Fibroblast of skin of abdomen (primary cell): ENCODE measurements at places on chromosomes 11 and 22.

DNA sequence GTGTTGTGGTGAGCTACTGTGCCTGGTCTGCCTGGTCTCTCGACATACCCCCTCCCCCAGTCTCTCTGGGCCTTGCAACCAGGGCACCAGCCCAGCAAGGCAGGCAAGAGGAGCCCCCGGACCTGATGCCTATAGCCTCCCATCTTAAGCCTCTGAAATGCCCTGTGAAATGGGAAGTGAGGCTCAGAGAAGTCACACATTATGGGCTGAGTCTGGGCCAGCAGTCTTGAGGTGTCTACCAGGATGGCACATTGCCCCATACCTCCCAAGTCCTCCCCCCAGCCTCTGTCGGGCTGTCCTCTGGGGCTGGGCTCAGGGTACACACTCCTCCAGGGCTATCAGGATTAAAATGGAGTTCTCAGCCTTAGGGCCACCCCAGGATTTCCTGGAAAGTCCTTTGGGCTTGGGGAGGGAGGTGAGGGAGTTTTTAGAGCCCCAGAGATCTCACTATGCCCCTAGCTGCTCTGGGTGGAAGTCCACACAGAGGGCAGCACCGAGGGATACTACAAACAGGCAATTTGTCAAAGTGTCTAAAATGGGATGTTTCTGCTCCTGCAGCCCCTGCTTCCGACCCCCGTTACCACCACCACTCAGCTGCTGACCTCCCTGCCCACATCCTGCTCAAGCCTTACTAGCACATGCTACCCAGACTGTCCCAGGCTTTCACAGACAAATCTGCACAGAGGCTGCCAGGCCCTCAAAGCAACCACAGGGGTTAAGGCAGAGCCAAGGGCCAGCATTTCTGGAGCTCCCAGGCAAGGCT lies 3.1 kb upstream of the SH3BP1 start:
- peak; percentile 32 for DNase-seq

- DNase-seq: no peak
These were observed 22.2 kb upstream of the ACR start for GRCh38 chr22:50715776-50716175.

GRCh38 chr22:26264162-26264561 lies 94.9 kb downstream of the SEZ6L start:
- DNase-seq: no peak

DNA sequence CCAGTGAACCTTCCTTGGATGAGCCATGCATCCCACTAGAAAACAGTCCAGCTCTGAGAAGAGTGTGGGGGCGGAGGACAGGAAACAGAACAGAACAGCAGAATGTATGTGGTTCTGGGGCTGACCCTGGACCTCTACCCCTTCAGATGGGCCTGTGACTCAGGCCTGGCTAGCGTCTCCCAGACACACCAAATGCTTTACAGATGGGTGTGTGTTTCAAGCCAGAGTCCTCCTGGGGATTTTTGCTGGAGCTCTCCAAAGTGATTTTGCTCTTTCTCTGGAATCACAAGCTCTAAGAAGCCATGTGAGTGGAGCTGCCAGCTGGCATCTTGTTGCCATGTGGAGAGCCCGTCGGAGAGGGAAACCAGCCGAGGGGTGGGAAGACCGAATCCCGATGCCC lies 13.2 kb upstream of the C1QTNF4 start:
- peak; percentile 90 for DNase-seq

DNA sequence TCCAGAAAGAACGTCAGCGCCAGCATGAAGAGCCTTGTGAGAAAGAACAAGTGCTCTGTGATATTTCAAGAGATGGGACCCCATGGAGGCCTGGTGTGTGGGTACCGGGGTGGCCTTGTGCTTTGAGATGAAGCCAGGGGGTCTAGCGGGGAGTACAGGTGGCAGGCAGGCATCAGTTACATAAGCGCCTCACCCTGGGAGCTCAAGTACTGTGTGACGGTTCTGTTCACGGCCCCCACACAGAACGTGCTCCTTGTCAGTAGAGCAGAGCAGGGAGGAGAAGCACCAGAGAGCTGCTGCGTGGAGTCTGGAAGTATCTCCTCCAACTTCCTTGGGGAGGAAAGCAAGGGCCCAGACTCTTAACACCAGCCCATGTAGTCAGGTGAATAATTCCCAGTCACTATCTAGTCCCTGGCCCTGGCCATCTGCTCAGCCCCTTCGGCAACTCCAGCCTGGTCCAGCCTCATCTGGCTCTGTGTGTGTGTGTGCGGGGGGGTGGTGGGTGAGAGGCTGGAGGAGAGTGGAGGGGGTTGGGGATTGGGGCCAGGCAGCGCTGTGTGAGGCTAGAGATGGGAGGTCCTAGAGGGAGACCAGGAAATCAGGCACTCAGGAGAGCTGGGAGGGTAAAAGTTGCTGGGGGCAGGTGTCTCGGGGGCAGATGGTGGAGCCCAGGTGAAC lies 32.4 kb downstream of the MCM5 start:
- DNase-seq: no peak

DNA sequence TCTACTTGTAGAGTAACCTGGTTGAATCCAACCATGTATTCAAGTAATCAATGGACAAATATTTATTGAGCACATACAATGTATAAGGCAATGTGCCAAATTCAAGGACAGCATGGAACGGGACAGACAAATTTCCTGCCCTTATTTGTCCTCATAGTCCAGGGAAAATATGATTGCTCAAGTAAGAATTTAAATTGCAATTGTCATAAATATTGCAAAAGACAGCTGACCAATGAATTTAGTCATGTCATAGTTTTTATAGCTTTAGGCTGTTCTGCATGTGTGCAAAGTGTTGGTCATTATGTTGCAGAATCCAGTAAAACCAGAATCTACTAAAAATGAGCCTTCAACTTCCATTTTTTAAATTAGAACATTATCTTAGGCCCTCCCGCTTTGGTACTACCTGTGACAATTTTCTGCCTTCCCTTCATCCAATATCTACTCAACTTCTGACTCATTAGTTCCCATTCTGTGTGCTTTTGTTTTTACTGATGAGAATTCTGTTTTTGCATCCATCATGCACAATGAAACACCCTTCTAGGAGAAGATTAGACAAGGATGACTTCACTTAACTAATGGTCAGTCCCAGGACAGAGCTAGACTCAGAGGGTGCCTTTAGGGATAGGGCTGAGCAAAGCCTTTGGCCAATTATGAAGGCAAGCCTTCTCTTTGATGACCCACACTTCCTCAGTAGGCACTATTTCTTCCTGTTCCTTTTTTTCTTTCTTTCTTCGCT lies 45.8 kb upstream of the FIBIN start:
- DNase-seq: peak; percentile 66

GRCh38 chr22:45677063-45677462 lies 5.4 kb downstream of the ATXN10 start:
- DNase-seq: no peak

DNA sequence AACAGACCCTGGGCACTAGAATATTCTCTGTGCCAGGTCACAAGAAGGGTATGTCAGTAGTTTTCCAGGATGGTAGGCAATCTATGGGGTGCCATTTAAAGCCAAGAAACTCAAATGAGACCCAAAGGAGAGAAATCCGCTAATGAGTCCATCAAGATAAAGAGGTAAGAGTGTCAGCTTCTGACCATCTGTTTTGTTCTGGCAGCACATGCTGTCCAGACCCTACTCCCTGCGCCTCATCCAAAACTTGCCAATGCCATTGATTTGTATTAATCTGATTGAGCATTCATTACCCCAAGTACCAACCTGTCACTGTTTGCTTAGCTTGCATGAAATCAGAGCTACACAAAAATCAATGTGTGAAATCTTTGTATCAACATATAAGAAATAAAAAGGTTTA lies 229.0 kb downstream of the BLID start:
- no peak for DNase-seq

DNA sequence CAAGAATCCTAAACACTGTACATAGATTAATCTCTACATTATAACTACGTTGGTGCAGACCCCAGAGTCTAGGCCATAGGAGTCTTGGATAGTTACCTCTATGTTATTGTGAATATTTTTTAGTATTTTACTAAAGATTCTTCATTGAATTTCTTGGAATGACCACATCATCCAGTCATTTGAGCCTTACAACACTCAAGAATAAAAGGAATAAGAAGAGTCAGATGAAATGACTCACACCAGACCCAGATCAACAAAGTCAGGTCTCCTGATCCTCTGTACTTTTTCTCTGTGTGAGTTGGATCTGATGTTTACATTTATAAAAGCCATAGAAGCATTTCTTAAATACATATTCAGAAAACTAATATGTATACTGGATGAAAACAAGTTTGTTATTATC lies 179.2 kb upstream of the ARHGAP20 start:
- DNase-seq: peak; percentile 53

DNA sequence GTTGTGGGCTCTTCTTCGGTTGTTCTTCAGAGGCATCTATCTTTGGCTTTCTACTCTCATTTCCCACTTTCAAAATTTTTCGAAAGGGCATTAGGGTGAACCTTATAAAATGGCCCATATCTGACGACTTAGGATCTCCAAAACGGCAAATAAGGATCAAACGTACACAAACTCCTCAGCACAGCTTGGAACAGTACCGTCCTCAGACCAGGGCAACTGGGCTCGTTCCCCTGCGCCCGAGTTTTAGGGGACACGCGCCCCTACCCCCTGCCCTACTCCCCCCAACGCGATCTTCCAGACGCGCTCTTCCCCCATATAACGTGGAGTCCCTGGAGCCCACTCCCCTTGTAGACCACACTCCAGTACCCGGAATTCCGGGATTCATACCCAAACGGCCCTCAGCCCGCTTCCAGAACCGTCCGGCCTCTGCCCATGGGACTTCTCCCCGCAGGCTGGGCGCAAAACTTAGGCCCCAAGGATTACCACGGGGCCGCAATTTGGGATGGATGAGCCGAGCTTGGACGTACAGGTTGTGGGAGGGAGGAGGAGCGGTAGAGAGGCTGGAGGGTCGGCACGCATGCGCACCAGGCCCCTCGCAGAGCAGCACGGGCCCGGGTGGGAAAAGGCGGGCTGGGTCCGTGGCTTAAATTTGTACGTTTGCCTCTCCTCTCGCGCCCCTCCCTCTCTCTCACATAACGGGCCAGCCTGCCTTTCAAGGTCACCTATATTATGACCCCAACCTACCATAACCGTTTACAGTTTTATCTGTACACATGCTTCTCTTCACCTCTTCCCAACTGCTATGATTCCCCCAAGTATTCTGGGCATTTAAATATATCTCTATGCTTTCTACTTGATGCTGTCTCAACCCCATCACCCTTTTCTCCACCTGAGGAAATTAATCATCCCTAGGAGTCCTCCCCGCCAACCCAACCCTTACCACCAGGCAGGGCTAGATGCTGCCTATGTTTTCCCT lies 3.4 kb downstream of the CCDC89 start:
- peak; percentile 67 for DNase-seq

DNA sequence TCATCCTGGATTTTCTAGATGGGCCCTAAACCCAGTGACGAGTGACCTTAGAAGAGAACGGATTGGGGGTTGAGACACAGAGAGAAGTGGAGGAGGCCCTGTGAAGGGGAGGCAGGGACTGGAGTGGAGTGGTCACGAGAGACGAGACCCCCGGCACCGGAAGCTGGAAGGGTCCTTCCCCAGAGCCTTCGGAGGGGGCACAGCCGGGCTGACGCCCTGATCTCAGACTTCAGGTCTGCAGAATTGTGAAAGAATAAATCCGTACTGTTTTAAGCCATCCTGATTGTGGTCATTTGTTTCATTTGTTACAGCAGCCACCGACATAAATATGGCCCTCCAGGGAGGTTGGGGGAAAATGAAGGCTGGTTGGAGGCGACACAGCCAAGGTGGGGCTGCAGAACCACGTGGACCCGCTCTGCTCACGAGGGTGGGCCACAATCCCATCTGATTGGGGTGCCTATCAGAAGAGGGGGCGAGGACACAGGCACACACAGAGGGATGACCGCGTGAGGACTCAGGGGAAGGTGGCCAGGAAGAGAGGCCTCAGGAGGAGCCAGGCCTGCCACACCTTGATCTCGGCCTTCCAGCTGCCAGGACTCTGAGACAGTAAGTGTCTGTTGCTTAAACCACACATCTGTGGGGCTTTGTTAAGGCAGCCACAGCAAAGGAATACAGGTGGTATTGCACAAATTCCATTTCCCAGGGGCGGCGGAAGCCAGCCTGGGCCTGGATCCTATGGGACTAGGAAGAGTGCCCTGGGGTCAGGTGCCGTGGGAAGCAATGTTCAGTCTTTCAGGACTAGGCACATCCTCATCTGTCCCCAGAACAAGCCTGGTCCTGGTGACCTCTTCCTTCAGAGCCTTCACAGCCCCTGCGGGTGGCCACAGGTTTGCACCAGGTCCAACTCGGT lies 73.3 kb upstream of the SHANK2 start:
- DNase-seq: no peak

- DNase-seq: no peak
These were observed 1.2 kb upstream of the RASGRP2 start for GRCh38 chr11:64745189-64745520.

- DNase-seq: no peak
These were observed 46.3 kb upstream of the SLC22A12 start for GRCh38 chr11:64544616-64545296.

DNA sequence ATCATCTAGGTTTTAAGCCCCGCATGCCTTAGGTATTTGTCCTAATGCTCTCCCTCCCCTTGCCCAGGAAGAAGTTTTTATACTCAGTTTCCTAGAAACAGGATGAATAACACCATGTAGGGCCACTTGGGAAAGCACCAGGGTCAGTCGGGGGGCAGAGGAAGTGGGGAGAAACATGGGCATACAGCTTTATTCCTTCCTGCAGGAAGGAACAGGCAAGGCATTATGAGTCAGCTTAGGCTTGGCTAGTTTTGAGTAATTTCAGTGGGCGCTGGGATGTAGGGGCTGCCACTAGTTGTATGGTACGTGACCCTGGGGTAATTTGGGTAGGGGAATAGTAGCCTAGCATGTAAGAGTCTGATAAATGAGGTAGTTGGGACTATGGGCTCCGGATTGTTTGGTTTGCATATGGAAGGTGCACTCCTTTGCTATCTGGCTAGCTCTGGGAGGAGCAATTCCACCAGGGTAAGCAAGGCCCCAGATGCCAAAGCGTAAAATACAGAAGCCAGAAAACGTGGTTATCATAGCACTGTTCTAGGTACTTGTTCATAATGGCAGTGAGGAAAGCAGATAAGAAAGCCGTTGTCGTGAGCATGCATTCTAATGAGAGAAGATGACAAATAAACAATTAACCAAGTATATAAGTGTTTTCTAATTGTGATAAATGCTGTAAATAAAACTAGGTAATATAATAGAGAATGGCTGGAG lies 24.8 kb downstream of the ACER3 start:
- peak; percentile 13 for DNase-seq

- DNase-seq: peak; percentile 34
These were observed 40.2 kb downstream of the DIXDC1 start for GRCh38 chr11:111977146-111978027.

DNA sequence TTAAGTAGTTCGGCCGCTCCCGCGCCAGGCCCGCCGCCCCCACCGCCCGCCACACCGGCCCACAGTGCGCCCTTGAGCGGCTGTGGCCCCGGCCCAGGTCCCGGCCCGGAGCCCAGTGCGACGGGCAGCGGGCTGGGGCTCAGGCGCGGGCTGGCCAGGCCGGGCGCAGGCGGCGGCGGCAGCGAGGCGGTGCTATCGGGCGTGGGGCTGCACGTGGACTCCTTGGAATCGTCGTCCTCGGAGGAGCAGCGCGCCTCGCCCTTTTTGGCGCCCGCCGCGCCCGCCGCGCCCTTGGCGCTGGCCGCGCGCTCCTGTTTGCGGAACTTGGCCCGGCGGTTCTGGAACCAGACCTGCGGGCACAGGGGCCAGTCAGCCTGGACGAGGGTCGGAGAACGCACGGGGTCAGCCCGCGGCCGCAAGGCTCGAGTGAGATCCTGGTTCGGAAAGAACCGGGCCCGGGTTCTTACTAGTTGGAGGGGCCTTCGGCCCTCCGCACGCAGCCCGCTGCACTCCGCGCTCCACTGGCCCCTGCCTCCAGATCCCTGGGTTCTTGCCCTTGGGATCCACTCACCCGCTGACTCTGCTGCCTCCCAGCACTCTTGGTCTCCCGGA lies 4.0 kb downstream of the PHOX2A start:
- peak; percentile 35 for DNase-seq
